Coronary artery (tissue), 2 donors: ENCODE measurements at places on chromosomes 5 and 9.

- DNase-seq, result no peak
Observed at GRCh38 chr5:93512799-93513198, 68.2 kb downstream of the NR2F1-AS1 start.

DNA sequence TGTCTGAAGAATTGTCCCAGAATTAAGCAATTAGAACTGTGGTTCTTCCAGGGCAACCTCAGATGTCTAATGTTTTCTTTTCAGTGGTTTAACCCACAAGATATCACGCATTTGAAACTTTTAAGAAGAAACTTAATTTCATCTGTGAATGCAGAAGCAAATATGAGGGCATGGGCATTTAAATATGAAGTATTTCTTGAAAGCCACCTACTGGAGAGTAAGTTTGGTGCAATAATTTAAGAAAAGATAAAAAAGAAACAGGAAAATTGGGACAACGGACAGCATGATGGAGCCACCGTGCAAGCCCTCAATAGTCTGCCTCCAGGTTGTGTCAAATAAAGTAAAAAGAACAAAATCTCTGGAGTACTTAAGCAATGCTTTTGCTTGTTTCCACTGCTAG, 1.2 kb upstream of the CAPSL start:
- DNase-seq, result no peak

DNA sequence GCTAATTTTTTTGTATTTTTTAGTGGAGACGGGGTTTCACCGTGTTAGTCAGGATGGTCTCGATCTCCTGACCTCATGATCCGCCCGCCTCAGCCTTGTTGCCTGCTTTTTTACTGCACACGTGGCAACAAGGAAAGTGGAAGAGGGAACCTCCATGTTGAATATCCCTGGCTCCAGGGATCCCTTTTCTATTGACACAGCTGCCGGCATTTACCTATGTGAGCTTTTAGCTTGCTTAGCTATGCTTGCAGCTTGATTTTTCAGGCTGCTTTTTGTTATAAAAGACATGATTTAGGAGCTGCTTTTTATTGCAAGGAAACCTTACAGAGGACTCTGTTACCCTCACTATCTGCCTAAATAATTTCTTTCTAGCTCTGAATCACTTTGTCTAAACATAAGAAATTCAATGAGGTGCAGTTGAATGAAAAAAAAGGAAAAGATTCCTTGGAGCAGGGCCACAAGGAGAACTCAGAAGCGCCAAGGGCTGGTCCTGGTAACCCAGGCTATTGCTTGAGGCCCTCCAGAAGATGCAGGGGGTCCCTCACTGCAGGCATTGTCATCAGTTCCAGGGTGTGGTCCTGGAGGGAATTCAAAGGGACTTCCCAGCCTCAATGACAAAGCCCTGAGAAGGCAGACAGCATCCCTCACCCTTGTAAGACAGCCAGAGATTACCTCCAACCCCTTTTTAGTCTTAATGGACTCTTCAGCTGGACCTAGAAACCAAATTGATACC, 89.9 kb downstream of the SYK start:
- DNase-seq, result no peak

GRCh38 chr9:76107482-76107881, 217.0 kb downstream of the PCSK5 start:
- DNase-seq, result peak; percentile 78

DNA sequence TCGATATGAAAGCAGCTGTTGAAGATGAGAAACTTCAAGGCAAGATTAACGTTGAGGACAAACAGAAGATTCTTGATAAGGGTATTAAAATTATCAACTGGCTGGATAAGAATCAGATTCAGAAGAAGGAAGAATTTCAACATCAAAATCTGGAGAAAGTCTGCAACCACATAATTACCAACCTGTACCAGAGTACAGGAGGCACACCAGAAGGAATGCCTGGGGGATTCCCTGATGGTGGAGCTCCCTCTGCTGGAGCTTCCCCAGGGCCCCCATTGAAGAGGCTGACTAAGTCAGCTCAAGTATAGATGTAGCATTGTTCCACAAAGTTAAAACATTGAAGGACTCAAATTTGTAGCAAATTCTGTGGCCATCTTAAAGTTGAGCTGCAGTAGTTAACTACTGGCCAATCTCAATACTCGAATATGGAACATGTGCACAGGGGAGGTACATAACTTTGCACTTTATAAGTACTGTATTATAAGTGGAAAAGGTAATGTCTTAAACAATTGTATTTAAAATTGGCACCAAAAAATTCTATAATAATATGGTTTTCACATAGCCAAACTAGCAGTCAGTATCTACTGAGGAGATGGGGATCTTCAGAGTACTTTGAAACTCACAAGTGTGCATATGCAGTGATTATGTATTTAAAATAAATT, 237.5 kb downstream of the CHSY3 start:
- DNase-seq, result no peak

- no peak for DNase-seq
Observed at GRCh38 chr5:157908459-157908858, 49.5 kb upstream of the CLINT1 start.

DNA sequence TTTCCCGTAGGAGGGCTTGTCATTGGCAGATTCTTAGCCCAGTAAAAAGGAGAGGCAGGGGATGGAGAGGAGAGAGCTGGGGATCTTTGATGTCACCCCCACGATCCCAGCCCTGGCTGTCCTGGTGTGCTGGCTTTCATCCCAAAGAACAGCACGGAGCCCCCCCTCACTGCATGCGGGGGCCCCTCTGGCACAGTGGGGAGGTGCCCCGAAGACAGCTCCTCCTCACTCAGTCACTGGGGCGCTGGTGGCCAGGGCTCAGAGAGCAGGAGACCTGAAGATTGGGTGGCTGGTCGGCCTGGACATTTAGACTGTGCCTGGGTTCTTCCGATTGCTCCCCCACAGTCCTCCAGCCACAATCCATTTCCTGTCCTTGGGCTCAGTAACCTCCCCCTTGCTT, 207.5 kb downstream of the MELK start:
- DNase-seq, result no peak

DNA sequence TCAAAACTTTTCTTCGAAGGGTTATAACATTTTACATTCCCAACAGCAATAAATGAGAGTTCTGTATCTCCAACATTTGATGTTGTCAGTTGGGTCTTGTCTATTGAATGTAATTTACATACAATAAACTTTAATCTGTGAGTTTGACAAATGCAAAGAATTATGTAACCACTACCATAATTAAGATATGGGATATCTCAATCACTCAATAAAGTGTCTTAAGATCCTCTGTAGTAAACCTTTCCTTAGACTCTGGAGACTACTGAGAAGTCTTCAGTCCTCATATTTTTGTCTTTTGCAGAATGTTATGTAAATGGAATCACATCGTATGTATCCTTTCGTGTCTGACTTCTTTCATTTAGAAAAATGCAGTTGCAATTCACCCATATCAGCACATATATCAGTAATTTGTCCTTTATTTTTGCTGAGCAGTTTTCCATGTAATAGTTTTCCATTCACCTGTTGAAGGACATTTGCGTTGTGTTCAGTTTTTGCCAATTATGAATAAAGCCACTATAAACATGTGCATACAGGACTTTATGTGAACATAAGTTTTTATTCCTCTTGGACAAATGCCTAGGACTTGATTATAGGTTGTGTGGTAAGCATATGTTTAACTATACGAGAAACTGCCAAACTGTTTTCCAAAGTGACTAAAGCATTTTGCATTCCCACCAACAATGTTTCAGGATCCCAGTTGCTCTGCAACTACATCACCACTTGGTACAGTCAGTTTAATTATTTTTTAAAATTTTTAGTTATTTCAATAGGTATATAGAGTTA, 784.6 kb upstream of the ZNF608 start:
- no peak for DNase-seq

GRCh38 chr5:14479143-14479696, 102.4 kb upstream of the OTULINL start:
- DNase-seq, result no peak

- no peak for DNase-seq
Observed at GRCh38 chr5:15502208-15502607, 2.2 kb downstream of the FBXL7 start.

- no peak for DNase-seq
Observed at GRCh38 chr9:122036988-122037387, 56.1 kb downstream of the TTLL11 start.

DNA sequence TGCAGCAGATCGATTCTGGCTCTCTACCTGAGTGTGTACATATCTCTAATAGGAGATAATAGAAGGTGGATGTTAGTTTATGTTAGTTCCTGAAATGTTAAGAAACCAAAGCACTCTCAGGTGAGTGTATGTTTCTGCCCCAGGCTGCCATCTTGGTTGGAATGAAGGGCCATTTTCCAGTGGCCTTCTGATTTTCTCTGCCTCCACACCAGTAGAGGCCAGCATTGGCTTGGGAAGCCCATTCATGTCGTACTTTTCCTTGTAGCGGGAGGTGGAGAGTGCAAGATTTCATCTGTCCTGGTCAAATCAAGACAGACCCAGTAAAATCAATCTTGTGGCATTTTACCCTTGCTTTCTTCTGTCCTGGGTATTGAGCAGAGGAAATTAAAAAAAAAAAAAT, 91.0 kb downstream of the GAS1 start:
- no peak for DNase-seq

- no peak for DNase-seq
Observed at GRCh38 chr5:78691084-78691960, 42.8 kb upstream of the LHFPL2 start.

- DNase-seq, result no peak
Observed at GRCh38 chr5:53442961-53443360, 37.5 kb upstream of the FST start.

DNA sequence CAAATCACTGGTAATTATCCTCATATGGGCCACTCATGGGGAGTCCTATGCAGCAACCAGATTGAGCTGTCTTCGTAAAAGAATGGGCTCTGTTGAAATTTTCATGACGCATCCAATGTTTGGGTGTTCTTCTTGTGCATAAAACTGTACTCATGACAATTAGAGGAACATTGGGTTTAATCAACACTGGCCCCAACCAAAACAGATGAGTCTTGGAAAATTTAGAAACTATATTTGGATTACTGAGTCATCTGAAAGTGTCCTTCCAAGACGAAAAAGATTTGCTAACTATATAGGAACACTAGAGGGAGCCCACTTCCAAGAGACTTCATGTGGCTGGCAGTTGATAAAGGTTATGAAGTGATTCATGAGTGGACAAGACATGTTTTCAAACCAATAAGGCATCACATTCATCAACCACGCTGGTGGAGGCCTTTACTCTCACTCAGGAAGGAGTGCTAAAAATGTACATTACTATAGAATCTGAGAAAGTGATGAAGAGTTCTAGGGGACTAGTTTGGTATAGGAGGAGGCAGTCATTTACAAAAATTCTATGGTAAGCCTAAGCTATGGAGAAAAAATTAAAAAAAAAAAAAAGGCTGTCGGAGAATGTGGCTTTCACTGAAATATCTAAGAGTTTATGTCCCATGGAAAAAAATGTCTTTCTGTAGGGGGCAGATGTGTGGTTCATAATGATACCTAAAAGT, 313.5 kb downstream of the PRDM9 start:
- DNase-seq, result no peak

DNA sequence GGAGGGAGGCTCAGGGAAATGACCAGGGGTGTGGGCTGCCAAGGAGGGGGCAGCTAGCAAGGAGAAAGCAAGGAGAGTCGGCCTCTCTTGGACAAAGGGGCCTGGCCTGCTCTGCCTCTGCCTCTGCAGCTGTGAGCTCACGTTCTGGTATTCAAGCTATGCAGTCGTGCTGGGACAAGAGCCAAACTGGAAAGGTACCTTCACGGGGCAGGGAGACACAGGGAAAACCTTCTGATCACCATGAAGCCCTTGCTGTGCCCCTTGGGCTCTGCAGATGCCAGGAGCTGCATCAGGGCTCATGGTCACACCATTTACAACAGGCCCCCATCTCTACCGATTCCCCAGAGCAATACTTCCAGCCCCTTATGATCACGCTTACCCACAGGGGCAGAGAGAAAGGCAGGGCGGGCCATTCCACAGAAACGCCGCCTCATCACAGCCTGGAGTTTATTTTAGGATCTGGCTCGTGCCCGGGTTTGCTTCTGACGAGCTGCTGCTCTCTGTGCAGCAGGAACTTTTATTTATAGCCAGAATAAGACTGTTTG, 63.2 kb downstream of the PRRT1B start:
- peak; percentile 90 for DNase-seq

DNA sequence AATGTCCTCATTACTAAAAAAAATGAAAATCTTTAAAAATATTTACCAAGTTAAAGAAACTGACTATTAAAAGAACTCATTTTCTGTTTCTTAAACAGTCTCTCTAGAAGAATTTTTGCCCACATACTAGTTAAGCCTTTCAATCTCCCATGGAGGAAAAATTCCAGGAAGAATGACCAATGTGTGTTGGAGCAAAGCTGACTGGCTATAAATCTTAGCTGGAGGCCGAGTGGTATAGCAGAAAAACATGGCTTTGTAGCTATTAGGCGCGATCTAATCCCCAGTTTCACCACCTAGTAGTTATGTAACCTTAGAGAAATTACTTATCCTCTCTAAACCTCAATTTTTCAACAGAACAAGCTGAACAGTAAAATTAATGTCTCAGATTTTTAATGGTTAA, 135.5 kb upstream of the PRLR start:
- no peak for DNase-seq

GRCh38 chr5:159826351-159827214, 89.7 kb upstream of the ADRA1B start:
- no peak for DNase-seq

DNA sequence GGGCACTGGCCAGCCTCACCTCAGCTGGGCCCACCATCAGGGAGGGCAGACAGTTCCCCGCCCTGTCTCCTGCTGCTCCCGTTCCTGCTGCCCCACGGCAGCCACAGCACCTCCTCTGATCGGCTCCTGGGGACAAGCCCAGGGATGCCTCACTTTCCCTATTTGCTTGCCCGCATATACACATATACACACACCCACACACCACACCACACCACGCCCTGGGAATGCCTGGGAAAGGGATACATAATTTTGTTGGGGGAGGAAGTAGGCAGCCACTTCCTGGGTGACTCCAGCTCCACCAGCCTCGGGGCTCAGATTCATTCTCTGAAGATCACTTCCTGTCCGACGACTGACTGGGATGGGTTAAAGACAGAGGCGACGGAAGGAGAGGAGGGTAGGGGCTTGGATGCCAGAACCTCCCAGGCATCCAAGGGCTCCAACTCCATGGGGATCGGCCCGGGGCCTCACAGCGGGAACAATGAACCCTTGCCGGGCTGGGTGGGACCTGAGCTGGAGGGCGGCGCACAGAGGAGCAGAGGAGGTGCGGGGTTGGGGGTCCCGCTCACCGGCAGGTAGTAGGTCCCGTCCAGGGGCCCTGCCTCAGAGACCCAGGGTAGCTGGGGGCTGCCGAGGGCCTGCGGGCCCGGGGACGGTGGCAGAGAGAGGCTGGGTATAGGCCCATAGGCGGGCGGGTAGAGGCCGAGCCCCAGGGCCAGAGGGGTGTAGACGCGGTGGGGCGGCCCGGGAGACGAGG, 2.0 kb upstream of the MZB1 start:
- no peak for DNase-seq

GRCh38 chr5:58934629-58935097, 351.8 kb downstream of the RAB3C start:
- no peak for DNase-seq

- no peak for DNase-seq
Observed at GRCh38 chr9:19701991-19702390, 86.8 kb downstream of the SLC24A2 start.
